Stimulated activated CD4-positive, alpha-beta T cell treated with anti-CD3 and anti-CD28 coated beads, Interleukin-15, amount 100 ng/mL, for 24 hours (primary cell): ENCODE measurements at places on chromosomes 7 and 10.
A peak's percentile ranks its signal among the peaks of the same experiment; 100 is the strongest.

DNA sequence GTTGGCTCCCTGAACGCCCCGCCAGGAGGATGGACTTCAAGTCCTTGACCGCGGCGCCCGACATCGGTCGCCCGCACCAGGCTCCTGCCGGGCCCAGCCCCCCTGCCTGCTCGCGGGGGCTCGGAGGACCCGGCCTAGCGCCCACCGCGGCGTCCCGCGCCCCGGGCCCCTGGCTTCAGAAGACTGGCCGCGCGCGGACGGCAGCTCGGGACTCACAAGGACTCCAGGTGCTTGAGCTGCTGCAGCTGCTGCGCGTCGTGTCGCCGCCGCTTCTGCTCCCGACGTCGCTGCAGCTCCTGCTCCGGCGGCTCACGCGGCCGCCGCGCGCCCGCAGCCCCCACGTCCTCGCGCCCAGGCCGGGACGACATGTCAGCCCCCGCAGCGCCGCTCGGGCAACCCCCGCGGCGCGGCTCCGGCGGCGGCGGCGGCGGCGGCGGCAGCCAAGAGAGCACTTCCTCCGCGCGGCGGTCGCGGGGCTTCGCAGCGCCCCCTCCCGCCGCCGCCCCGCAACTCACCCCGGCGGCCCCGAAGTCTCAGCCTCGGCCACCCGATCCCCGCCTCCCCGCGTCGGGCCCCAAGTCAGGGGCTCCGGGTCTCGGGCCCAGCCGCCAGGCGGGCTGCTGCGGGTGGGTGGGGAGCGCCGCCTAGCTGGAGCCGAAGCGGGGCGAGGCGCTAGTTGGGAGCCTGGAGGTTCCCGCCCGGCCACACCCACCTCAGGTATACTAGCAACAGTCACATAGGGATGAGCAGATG lies at the start of gene RP9:
Gene RP9, minus strand, starts transcription at position 400 of the 753 bp plus-strand sequence. Its CDS starts 32 bp downstream, at position 368.
- DNase-seq, result peak; percentile 84

GRCh38 chr10:49292565-49293207 lies 6.3 kb upstream of the C10orf71 start:
- no peak for DNase-seq

GRCh38 chr10:3658766-3659165 lies 126.2 kb downstream of the KLF6 start:
- no peak for DNase-seq

- DNase-seq, result no peak
Observed at GRCh38 chr7:2706685-2707126, 18.7 kb downstream of the AMZ1 start.

DNA sequence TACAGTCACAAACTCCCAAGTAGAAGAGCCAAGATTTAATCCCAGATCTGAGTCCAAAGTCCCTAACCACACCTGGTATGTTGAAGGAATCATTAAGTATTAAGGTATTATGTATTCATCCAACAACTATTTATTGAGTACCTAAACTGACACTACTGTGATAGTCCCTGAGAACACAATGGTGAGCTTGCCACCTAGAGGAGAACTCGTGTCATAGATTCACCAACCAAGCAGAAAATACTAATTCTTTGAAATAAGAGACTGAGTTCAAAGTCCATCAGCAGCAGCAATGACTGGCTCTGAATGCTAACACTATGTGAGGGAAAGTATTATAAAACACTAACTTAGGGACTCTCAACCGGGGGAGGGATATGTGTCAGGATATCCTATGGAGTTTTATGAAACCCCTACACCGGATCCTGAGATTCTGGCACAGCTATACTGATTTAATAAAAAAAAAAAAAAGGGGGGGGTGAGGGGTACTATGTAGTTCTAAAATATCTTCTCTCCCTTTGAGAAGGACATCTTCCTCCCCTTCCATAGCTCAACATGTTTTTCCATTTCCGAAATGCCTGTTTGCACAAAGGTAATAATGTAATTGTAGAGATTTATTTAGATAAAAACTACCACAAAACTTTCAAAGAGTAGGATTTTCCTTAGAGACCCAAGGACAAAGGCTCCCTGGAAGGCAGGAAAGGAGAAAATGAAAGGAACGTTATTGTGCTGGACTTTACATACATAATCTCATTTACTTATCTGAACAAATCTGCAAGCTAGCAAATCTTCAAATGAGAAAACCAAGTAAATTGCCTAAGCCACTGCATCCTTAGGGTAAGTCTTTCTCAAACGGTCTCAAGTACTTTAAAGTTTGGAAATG lies 1.6 kb downstream of the NCOA4 start:
- DNase-seq, result peak; percentile 36

DNA sequence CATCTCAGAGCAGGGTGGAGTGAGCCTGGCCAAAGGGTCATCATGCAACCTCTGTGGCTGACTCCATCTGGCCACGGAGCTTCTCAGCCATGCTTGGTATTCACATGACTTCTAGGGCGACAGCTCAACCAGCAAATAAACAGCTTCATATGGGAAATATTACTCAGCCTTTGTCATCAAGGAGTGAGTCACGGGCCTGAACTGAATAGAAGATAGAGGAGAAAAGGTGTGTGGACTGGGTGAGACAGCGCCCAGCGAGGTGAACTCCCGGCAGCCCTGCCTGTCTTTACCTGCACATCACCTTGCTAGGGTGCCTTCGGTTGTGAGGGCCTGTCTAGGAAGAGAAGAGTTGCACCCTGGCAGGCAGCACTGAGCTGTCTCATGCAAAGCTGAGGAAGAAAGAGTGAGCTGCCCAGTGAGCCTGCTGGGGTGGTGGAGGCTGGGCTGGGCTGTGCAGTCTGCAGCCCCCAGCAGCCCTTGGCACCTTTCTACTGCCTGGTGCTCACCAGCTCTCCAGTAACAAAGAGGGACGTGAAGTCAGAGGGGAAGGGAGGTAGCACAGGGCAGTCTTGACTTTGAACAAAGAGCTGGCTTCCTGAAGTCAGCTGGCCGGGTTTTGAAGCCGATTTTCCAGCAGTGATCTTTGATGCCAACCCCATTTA lies 114.2 kb downstream of the EGFR start:
- DNase-seq, result peak; percentile 34

- DNase-seq, result peak; percentile 48
Observed at GRCh38 chr10:28241741-28242399, 61.0 kb downstream of the MPP7 start.

DNA sequence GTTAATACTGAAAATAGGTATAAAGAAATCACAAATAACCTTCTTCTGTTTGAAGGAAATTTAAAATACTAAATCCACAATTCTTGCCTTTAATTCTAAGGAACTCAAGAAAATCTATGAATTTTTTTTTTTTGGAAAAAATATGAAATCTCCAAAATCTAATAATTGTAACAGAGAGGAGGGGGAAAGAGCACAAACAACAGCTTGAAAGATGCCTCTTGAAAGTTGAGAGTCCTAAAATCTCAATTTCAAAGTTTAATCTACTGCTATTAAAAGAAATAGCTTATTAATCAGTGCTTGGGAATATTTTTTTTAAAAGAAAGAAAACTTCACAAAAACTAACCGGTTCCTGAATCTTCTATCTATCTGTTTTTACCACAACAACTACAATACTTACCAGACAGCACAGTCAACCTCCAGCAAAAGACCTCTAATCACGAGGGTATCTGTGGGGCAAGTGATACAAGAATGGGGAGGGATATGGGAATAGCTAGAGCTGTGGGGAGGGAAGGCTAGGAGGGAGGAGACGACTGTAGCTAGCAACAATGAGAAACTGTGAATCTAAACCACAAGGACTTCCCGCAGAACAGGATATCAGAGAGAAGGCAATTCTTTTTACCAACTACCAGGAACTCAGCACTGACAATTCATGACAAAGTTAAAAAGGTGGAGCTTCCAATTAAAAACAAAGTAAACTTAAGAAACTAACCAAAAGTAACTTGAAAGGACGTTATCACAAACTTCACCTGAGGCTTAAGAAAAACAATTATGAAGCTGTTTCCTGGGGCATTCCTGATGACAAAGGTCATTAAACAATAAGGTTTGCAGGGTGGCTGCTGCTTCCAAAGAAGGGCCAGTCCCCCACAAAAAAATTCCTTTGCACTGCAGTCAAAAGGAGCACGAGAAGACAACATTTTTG lies at the start of gene USP54:
Gene USP54, minus strand, starts transcription at position 462 of the 919 bp plus-strand sequence. CDS start 15,684 bp downstream, outside the sequence.
- no peak for DNase-seq
